ENCODE measurements at places on chromosomes 3 and 15. TPM values are rescaled to one million over a fixed set of nuclear protein-coding genes. Genes with fewer than 3 reads are reported as not detected.

DNA sequence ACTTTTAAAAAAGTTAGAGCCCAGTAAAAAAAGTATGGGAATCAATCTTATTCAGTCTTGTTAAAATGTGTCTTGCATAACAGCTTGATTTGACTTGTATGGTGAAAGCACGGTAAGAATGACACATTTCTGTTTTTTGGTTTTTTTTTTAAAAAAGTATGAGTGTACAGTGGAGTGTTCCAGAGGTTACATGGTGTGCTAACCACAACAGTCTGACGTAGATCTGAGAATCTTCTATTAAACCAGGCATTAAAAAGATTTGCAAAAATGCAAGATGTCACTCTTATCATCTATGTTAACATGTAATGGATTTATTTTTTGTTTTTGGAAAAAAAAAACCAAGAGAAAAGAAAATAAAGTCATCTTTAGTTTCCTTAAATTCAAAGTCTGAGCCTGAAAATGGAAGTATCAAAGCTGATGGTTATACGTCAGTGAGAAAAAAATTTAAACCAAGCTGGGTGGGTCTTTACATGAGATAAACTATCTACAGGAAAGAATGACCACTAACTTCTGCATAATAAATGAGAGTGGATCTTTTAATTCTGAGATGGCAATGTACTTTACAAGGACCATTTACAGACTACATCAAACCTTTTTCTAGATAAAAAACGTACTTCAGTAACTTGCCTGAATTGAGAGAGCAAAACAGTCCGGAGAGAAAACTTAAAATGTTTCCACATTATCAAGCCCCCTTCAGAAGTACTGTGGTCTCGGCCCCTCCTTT is 1.6 kb downstream of the GABPB1 start:
- no peaks in the 10 kb centered on the region for H3K36me3 ChIP-seq
- DNase-seq: peak; percentile 82
- H3K27me3 ChIP-seq: no peaks in the 10 kb centered on the region
- peak overlapping the region; percentile 97 for H3K27ac ChIP-seq

- H3K27me3 ChIP-seq: no peaks in the 10 kb centered on the region
- DNase-seq: no peak
These were observed 742 bp downstream of the TNK2 start for GRCh38 chr3:195907684-195907933.

- H3K36me3 ChIP-seq: no peaks in the 10 kb centered on the region
- no peak for DNase-seq
- peak overlapping the region; percentile 82 for H3K27ac ChIP-seq
These were observed 521.9 kb downstream of the FOXP1 start for GRCh38 chr3:71061581-71061980.

NCEH1 gene
- 3.5 TPM for total RNA-seq

GRCh38 chr3:11612515-11613188 is 31.1 kb downstream of the VGLL4 start:
- no peak overlapping the region for H3K4me3 ChIP-seq
- H3K27me3 ChIP-seq: no peaks in the 10 kb centered on the region
- no peaks in the 10 kb centered on the region for H3K4me1 ChIP-seq
- no peak for DNase-seq

NEK10 gene
- total RNA-seq: 2.0 TPM

GRCh38 chr3:171831936-171832335 is 11.2 kb upstream of the TMEM212 start:
- no peaks in the 10 kb centered on the region for H3K36me3 ChIP-seq
- no peaks in the 10 kb centered on the region for H3K4me1 ChIP-seq
- DNase-seq: no peak
- no peak overlapping the region for H3K4me3 ChIP-seq

FSD2 gene
- total RNA-seq: not detected

DNA sequence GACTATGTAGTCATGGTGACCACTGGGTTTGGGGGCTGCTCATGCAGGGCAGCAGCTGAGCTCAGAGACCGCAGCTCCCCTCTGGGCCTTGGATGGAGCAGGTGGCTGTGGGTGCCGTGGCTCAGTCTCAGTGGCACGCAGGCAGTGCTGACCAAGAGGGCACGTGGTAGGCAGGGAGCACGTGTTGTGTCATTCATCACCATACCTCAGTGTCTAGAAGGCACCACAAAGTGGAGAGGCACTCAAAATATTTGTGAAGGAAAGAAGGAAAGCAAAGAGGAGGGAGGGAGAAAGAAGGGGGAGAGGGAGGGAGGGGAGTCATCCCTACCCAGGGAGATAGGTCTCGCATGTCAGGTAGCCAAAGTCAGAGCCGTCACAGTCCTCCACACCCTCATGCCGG is 26.1 kb downstream of the EAF1 start:
- no peaks in the 10 kb centered on the region for H3K36me3 ChIP-seq
- no peak overlapping the region for H3K4me3 ChIP-seq
- H3K4me1 ChIP-seq: no peaks in the 10 kb centered on the region
- DNase-seq: no peak

Measured in naive thymus-derived CD4-positive, alpha-beta T cell (primary cell).